Activated B cell treated with CpG ODN at 0.5 μM for 24 hours (primary cell): ENCODE measurements at places on chromosomes 12 and 14.
A peak's percentile ranks its signal among the peaks of the same experiment; 100 is the strongest.

DNA sequence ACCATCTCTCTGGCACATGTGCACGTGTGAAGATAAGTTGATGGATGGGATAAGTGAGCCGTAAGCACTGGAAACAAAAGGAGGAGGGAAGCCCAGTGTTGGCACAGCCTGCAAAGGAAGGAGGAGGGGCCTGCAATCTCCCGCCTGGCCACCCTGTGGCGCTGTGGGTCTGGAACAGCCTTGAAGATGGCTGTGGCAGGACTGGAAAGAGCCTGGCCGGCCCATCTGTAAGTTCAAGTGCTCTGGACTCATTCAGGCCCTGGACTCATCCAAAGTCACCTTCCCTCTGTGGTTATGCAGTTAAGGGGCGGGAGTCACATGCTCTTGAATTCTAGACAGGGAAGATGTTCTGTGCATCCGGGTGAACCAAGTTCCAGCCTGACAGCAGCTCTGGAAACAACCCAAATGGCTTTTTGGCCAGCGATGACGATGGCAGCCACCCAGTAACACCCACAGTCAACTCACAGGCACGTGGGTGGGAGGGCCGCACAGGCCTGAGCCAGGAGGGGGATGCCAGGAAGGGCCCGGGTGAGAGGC, 50.4 kb downstream of the CHGA start:
- no peak for DNase-seq

DNA sequence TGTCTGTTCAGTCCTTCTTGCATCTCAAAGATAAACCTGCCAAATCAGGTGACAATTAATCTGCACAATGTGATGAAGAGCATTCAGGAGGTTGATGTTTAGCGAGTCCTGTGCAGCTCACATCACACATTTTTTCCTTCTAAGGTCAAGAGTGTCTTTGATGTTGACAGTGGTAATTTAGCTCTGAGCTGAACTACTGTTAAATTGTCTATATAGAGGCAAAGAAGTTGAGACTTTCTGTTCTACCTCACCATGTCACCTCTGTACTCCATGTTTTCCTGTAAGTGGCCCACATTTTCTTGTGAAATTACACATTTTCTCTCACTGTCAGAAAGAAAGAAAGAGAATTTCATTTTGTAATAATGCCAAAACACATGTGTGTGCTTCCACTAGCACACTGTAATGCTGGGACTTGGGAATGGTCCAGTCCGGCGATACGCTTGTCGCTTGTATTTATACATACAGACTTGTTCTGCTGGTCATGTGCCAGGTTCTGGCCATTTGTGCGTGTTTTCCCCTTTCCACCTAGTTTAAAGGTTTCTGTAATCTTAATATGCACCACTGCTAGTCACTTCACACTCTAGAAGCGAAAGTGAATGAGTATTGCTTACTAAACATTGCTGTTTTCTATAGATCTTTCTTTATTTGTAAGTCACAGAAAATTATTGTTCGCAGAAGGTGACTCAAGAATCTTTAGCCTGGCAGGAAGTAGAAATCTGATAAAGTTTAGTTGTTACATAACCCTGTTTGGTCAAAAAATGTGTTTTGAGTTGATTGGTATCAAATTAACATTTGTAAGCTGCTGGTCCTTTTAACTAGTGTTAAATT, 328.9 kb downstream of the TMTC2 start:
- no peak for DNase-seq

DNA sequence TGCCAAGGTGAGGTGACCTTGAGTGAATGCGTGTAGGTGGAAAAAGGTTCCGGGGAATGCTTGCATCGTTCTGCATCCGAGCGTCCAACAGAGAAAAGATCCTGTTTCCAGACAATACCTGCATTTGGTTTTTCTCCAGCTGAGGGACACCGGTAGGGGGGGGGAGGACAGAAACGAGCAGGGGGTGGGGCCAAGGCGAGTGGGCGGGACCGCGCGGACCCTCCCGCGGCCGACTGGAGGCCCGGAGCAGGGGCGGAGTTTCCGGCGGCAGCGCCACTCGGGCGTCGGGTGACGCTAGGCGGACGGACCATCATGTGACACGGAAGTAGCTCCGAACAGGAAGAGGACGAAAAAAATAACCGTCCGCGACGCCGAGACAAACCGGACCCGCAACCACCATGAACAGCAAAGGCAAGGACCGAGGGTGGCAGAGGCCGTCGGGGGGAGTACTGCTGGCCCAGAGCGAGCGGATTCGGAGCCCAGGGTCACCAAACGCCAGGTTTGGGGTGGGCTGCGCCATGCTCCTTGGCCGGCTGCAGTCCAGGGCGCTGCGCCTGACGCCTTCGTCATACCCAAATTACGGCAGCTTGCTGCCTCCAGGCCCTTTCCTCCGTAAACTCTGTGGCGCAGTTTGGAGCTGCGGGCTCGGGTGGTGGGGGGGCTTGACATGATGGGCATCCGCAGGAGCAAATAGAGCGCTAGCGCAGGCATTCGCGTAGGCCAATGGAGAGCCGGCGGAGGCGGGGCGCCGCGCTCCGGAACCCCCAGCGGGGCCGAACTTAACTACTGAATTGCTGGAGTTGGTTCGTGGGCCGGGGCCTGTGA, at the start of gene DAZAP2:
Gene DAZAP2 (plus strand): TSS at position 317 of the 825 bp plus-strand sequence. CDS start 82 bp downstream, at position 399.
- peak; percentile 89 for DNase-seq

DNA sequence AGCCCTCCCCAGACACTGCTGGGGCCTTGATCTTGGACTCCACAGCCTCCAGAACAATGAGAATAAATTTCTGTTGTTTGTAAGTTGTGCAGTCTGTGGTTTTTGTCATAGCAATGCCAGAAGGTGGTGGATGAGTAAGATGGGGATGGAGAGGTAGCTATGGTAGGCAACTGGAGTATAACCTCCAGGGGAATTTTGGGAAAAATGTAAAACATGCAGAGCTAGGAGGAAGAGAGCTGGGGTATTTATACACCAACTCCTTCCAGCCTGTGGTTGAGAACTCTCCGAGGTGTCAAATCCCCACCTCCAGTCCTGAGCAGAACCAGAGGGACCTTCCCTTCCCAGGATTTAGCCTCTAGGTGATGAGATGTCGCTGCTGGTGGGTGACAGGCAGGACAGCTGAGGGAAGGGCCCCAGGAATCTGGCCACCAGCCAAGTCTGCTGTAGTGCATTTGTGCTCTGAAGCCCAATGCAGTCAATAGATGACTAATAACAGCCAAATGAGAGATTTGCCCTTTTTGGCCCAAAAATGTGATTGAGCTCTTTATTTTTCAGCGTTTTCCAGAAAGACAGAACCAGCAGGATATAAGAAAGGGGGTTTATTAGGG, 19.1 kb upstream of the CEP170B start:
- no peak for DNase-seq

DNA sequence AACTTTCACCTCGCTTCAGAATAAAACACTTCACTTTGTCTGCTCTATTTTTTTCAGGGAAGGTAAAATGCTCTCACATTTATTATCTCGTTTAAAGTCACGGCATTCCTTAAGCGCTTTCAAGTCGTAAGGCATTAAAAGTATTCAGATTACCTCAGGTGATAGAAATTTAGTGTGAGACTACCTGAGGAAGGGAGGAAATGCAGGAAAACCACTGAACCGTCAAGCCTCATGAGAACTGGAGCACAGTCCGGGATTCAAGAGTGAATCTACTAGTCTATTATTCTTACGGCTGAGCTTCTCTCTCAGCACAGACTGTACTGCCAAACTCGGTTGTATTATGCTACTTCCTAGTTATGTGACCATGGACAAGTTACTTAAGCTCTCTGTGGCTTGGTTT, 8.3 kb upstream of the PPFIBP1 start:
- no peak for DNase-seq

DNA sequence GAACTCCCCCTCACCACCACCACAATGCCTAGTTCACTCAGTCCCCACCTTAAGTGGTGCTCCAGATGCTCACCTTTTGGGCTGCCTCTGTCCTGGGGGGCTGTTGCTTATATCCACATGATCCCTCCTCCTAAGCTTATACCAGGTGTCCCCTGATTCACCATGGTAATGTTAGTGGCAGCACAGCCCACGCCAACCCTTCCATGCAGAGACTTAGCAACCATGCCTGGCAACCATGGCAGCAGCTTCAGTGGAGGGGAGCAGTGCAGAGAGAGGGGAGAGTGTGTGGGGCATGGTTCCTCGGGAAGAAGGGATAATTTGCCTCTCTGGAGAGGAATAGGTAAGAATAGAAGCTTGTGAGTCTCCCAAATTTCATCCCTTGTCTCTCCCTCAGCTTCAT, 1.2 kb upstream of the DDN start:
- no peak for DNase-seq

GRCh38 chr14:38207377-38207735, 348 bp upstream of the SSTR1 start:
- DNase-seq = no peak

GRCh38 chr12:7937833-7938506, 2.0 kb upstream of the SLC2A3 start:
- DNase-seq = no peak

- no peak for DNase-seq
These were observed at the start of gene KRT5 for GRCh38 chr12:52519826-52520662. Gene KRT5 (minus strand): TSS chr12:52520394. CDS start chr12:52520296, 98 bp downstream.

DNA sequence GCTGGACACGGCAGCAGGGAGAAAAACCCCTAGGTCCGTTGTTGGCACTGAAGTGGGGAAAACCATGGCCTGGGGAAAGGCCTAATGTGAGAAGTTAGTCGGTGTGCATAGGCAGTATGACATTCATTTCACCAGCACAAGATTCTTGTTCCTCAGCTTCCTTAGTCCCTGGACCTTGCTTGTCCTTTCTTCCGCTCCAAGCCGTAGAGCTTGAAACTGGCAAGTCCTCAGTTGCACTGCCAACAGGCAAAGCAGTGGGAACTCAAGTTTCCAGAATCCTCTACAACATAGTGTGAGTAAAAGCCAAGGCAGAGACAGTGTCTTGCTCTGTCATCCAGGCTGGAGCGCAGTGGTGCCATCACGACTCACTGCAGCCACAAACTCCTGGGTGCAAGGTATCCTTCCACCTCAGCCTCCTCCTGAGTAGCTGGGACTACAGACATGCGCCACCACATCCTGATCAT, 138.5 kb upstream of the AMIGO2 start:
- DNase-seq = no peak

- DNase-seq = peak; percentile 43
These were observed 4.6 kb downstream of the MTRFR start for GRCh38 chr12:123237646-123238329.

GRCh38 chr14:106843386-106843785, 1317.0 kb downstream of the TMEM121 start:
- no peak for DNase-seq

DNA sequence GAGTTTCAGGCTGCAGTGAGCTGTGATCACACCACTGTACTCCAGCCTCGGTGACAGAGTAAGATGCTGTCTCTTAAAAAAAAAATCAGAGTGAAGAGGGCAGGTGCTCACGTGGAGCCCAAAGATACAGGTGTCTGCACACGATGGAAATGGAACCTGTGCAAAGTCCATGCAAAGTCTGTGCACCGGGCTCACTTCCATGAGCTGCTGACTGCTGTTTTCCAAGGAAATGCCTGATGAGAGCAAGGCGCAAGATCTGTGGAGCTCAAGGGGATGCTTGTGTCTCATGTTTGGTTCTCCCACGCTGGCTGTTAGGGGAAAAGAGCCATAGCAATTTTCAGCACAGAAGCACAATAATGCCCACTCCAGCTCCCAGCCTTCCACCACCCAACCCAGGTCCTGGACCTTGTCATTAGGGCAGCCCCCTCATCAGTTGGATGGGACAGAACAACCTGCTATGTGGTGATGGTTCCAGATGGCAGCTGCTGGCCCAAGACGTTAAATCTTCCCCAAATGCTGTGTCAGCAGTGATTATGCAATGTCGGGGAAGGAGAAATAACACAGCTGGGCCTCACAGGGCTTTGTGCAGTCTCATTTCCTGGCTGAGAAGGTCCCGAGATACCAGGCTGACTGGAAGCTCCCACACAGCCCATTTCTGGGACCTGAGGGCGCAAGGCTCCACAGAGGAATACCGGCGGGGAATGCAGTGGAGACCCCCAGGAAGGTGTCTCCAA, 27.9 kb upstream of the DICER1 start:
- DNase-seq = no peak

DNA sequence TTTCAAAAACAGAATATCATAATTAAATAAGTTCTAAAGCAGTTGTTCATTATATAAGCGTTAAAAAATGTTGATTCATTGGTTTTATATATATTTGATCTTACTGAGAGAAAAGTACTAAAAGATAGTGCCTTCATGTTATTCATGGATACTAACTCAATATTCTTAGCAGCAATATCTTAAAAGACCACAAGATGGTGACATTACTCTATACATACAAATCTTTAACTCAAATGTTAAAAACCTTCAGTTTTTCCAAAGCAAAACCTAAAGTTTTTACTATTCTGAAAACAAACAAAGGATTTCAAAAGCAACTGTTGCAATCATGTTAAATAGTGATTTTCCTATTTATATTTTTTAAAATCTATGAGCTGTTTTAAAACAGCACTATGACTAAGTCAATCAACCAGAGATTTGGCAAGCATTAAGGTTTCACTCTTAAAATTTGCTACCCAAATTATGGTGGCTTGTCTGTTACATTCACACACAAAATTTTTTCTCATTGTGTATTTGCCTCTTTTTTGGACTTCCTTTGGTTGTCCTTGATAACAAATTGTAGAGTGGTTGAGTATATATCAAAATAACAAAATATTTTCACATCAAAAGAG, 50.1 kb upstream of the RERGL start:
- no peak for DNase-seq

- peak; percentile 83 for DNase-seq
These were observed 61.5 kb downstream of the LGMN start for GRCh38 chr14:92686900-92687427.

- DNase-seq = no peak
These were observed 1.9 kb upstream of the RFX4 start for GRCh38 chr12:106580671-106581508.

GRCh38 chr12:131171029-131171428, 217.3 kb downstream of the ADGRD1 start:
- DNase-seq = no peak

DNA sequence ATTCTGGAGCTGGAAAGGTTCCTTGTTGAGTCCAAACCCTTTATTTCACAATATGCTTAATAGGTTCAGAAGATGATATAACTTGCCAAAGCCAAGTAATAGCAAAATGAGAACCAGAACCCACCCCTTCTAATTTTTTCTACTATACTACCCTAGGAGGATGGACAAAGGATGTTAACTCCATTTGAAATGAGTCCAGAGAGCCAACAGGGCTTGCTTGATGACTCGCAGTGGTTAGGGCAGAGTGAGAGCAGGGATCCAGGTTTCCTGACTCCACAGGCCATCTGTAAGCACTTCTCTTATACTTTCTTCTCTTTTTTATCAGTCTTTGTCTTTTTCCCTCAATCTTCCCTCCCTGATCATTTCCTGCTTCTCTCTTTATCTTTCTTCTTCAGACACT, 668.1 kb downstream of the MED13L start:
- no peak for DNase-seq

GRCh38 chr12:59405992-59406391, 189.8 kb upstream of the SLC16A7 start:
- DNase-seq = no peak

GRCh38 chr12:97524812-97525211, 62.2 kb downstream of the RMST start:
- no peak for DNase-seq

- no peak for DNase-seq
These were observed 69.0 kb downstream of the SSPN start for GRCh38 chr12:26264215-26264838.
